Fibroblast of villous mesenchyme (primary cell): ENCODE measurements at places on chromosomes 16 and 17.

DNA sequence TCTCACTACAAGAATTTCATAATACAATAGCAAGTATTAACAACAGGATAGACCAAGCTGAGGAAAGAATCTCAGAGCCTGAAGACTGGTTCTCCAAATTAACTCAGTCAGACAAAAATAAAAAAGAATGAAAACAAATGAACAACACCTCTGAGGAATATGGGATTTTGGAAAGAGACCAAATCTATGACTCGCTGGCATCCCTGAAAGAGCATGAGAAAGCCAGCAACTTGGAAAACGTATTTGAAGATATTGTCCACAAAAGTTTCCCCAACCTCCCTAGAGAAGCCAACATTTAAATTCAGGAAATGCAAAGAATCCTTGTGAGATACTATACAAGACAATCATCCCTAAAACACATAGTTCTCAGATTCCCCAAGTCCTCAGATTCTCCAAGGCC lies 20.9 kb downstream of the NLRP1 start:
- no peak for DNase-seq

GRCh38 chr17:57379895-57380434 lies 123.6 kb downstream of the MSI2 start:
- no peak for DNase-seq

DNA sequence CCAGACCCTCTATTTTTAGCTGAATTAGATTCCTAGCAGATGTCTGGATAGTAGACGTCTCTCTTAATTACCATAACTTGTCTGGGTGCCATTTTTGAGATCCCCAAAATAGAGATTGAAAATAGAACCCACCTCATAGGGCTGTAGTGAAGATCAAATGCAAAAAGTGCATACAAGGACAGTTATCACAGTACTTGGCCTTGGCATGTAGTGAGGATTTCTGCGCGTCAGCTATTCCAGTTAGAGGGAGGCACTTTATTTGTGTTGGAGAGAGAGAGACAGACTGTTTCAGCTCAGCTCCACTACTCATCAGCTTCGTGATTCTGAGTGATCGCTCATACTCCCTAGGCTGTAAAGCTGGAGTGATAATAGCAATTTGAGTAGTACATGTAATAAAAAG lies 59.6 kb upstream of the CDH13 start:
- no peak for DNase-seq

- peak; percentile 44 for DNase-seq
These were observed 4.2 kb downstream of the PSKH1 start for GRCh38 chr16:67897231-67897630.

DNA sequence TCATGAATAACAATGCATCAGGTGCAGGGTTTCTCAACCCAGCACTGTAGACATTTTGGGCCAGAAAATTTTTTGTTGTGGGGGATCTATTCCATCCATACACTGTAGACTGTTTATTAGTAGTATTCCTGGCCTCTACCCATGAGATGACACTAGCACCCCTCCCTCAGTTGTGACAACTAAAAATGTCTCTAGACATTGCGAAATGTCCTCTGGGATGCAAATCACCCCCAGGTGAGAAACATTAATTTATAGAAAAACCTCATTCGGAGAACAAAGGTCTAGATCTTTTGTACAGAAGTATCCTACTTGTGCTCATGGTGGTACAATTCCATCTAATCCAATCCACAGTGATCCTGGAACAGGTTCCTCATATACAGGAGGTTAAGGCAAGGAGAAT lies 4.3 kb downstream of the ADAT1 start:
- DNase-seq, result no peak

- no peak for DNase-seq
These were observed 33.1 kb upstream of the ULK2 start for GRCh38 chr17:19900809-19901208.

DNA sequence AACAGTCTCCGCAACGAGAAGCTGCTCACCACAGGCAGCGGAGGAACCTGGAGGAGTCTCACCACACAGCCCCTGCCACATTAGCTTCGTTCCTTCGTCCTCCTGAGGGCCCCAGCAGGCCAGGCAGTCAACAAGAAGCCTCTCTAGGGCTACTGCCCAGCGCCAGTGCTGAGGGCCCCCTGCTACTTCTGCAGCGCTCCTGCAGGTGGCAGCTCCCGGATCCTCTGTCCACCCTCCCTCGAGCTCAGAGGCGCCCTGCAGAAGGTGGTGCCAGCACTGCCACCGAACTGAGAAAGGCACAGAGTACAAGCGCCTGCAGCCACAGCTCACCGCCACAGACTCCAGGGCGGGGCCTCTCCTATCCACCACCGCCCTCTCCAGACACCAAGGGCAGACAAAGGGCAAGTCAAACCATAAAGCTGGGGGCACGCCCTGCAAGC lies 27.3 kb downstream of the KDM8 start:
- DNase-seq, result no peak
